ENCODE measurements at places on chromosomes 3 and 15.
A peak's percentile ranks its signal among the peaks of the same experiment; 100 is the strongest.

DNA sequence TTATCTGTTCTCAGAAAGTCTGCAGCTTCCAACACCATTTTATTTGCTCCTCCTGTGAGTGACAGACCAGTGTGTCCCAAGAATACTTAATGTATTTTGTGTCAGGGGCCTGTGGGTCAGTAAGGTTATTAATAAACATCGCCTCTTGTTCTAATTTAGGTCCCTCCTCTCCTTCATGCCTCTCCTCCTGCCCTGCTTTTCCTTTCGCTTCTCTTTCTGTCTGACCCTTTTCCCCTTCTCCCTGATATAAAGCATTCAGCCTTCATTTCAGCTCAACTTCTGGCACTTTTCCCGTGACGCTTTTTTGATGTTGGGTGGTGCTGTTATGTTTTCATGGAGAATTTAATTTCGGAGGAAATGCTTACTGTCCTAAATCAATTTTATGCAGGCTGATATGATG lies 29.7 kb upstream of the NR2F2 start:
- no peak for DNase-seq

GRCh38 chr3:157274644-157275137 lies 114.7 kb upstream of the CCNL1 start:
- no peak for DNase-seq

GRCh38 chr3:111904376-111905241 lies 45.5 kb downstream of the PHLDB2 start:
- no peak for DNase-seq

DNA sequence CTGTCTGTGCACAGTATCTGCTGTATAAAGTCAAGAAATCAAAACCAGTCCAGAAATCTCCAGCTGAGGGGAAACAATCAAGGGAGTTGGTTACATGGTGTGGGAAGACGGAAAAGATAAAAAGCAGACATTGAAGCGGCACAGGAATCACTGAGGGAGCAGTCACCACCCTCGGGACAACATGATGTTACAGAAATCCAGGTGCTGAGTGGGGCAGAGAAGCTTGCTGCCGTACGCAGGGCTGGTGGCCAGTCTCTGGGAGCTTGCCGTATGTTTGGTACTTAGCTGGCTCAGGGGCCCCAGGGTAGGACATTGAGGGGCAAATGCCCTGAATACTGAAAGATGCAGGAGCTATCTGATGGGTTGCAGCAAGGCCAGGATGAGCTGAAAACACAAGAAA lies 237.9 kb downstream of the EDEM1 start:
- DNase-seq, result no peak

DNA sequence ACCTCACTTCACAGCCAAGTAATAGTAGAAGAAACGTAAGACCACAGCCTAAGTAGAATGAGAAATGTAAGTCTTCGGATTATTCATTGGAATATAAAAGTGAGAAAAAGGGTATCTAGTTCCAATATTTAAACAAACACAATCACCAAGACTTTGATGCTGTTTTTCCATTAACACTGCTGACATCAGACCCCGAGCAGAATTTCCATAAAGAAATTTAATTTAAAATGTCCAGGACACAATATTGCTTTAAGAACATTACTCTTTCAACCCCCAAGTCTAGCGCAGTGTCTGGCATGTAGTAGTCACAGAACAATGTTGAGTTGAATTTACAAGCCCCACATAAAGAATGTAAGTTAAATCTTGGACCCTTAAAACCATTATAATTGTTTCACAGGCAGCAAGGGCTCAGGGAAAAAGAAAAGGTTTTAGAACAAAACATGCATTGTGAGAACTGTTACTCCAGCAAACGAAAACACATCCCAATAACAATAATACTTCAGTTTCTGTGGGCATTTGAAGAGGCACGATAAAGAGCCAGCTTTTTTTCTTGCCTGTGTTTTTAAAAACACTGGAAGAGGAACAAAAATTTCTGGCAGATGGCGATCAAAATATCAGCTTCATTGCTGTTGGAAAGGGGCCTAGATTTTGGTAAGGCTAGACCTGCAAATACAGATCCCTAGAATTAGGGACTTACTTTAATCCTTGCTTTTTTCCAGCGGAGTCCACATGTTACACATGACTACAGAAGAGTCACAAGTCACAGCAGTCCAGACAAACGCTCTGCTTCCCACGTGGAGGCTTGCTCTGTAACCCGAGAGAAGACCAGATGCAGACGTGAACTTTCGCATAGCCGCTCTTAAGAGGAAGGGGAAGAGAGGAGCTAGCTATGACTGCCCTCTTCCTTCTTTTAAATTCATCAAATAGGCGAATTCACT lies 77.9 kb upstream of the IGSF10 start:
- no peak for DNase-seq

DNA sequence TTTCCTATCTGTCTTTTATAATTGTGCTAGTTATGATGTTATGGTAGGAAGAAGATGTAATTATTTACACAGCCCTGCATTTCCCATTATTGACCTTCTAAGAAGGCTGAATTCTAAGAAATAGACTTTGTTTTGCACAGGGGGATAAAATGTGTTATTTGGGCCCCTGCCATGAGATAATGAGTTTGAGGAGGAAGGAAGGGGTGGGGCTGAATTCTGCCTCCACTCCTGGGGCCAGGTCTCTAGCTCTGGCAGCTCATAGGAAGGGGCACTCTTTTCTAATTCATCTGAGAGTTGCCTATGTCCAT lies 69.2 kb upstream of the GOLGA8B start:
- no peak for DNase-seq

DNA sequence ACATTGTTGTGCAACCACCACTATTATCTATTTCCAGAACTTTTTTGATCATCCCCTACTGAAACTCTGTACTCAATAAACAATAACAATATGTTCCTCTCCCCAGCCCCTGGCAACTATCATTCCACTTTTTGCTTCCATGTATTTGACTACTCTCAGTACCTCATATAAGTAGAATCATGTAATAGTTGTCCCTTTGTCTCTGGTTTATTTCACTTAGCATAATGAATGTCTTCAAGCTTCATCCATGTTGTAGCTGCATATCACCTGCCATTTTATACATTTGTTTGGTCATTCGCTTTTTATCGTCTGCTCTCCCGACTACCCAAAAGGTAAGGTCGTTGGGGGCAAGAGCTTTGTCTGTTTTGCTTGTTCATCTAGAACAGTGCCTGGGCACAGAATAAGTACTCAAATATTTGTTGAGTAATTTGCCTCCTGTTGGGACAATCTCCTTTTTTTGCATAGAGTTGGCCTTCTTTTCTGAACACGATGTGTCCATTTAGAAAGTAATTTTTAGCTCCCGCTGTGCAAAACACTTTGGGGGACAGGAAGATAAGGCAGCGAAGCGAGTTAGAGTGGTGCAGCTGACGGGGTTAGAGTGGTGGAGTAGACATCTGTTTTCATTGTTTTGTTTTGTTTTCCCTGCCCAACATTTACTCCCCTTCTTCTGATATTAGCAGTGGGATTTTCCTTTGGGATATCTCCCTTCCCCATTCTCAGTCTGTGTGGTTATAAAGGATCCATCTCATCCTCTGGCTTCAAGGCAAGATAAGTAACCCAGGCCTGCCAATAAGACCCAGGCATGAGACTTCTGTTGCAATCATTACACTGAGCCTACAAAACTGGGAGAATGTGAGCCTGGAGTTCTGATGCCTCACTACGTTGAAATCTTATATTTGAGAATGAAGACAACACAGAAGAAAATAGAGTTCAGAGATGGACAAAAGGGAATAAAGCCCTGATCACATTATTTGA lies 83.4 kb upstream of the RNU6-1 start:
- no peak for DNase-seq

- no peak for DNase-seq
Measured at GRCh38 chr3:114622001-114622400, 328.2 kb downstream of the TIGIT start.

- no peak for DNase-seq
Measured at GRCh38 chr15:20645956-20646355, 104.4 kb upstream of the GOLGA6L6 start.

- DNase-seq, result no peak
Measured at GRCh38 chr15:48442011-48442410, 110.8 kb downstream of the DUT start.

DNA sequence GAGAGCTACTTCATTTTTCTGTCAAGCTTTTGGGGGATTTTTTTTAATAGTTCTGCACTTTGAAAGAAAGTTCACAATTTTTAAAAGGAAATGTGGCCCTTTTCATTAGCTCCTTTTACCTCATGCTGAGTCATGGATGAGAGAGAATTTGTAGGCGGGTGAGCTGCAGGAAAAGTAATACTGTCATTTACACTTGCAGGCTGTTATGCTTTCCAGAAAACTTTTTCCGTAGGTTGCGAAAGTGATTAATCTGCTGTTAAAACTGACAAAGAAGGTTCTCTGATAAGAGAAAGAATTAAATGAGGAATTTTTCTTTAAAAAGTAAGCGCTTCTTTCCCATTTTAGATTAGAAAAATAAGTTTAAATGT lies 430.2 kb downstream of the LPP start:
- no peak for DNase-seq

- DNase-seq, result no peak
Measured at GRCh38 chr3:117939425-117940027, 1095.1 kb downstream of the IGSF11 start.

DNA sequence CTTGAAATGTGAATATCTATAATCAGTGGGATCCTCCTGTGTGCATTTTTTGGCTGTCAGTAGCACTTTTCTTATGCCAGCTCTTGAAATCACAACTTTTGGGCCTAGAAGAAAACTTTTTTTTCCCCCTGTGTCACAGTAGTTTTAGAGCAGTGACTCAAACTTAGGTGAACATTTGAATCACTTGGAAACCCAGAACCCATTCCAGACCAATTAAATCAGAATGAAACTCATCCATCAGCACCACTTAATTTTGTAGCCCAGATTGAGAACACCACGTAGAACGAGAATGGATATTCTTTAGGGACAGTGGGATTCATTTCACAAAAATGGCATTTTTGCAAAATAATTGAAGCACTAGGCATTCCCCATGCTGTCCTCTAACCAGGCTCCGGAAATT lies 224.8 kb upstream of the NANOGP8 start:
- DNase-seq, result no peak

GRCh38 chr15:40137303-40138200 lies 23.3 kb upstream of the BUB1B start:
- no peak for DNase-seq

GRCh38 chr3:32455609-32456428 lies 46.8 kb downstream of the CMTM6 start:
- DNase-seq, result peak; percentile 27

DNA sequence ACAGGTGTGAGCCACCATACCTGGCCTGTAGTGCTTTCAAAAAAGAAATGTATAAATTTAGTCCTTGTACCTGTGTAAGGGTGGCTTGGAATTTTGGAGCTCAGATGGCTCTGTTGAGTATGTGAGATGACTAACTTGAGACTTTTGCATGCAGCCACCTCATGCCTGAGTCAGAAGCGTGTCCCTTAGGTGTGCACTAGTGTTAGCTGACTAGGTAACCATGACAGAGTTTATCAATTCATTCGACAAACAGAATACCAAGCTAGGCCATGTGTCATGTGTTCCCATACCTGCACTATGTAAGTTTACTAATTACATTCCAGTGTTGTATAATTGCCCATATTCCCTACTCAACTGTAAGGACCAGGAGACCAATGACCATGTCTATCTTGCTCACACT lies 4.0 kb upstream of the ZNF639 start:
- DNase-seq, result no peak

- no peak for DNase-seq
Measured at GRCh38 chr15:41105348-41106334, 10.4 kb downstream of the INO80 start.

- no peak for DNase-seq
Measured at GRCh38 chr15:36951731-36952247, 148.6 kb downstream of the MEIS2 start.

DNA sequence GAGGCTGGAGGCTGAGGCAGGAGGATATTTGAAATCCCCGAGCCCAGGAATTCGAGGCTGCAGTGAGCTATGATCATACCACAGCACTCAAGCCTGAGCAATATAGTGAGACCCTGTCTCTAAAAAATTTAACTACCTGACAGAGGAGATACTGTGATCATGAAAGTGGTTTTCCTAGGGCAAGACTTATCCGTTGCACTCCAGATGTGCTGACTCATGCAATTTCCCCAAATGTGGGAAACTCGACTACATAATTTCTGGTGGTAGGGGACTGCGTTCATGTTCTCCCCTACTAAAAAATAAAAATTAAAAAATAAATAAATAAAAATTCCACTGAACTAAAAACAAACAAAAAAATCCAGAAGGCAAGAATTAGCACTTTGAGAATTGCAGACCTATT lies 271.7 kb downstream of the SHQ1 start:
- DNase-seq, result no peak

Measured in WERI-Rb-1 (cell line).